ENCODE measurements at places on chromosomes 4 and X.

- H3K27me3 ChIP-seq, result no peaks in the 10 kb centered on the region
- no peak overlapping the region for H3K27ac ChIP-seq
- H3K36me3 ChIP-seq, result no peaks in the 10 kb centered on the region
- no peak for DNase-seq
- H3K4me1 ChIP-seq, result no peaks in the 10 kb centered on the region
These were observed 107.0 kb downstream of the REPS2 start for GRCh38 chrX:17053502-17053901.

DNA sequence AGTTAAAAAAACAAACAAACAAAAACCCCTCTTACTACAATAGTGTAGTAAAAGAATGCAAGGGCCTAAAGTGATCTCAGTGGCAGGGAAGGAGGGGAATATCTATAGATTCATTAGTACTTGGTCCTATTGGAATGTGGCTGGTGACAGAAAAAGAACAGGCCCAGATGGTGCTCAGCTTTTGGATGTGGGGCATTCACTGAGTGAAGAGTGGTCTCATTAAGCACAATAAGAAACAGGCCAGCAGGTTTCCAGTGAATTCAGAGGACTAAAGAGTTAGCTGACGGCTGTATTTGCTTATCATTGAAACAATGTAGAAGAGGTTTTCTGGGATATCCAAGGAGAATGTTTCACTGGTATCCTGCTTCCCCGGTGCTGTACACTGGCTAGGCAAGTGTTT lies 243.8 kb upstream of the HHIP start:
- no peaks in the 10 kb centered on the region for H3K27me3 ChIP-seq
- H3K36me3 ChIP-seq, result no peaks in the 10 kb centered on the region
- no peaks in the 10 kb centered on the region for H3K4me1 ChIP-seq

- no peak for DNase-seq
- H3K27ac ChIP-seq, result no peak overlapping the region
- no peaks in the 10 kb centered on the region for H3K4me1 ChIP-seq
These were observed 558.9 kb upstream of the TENM3 start for GRCh38 chr4:181684310-181684709.

GRCh38 chrX:1164322-1165288 lies 47.8 kb downstream of the CRLF2 start:
- no peak overlapping the region for H3K27ac ChIP-seq
- no peak for DNase-seq
- H3K27me3 ChIP-seq, result peaks cover 7% of the 10 kb centered on the region
- H3K36me3 ChIP-seq, result peaks cover 4% of the 10 kb centered on the region
- peaks cover 10% of the 10 kb centered on the region for H3K4me1 ChIP-seq
- no peak overlapping the region for H3K4me3 ChIP-seq

DNA sequence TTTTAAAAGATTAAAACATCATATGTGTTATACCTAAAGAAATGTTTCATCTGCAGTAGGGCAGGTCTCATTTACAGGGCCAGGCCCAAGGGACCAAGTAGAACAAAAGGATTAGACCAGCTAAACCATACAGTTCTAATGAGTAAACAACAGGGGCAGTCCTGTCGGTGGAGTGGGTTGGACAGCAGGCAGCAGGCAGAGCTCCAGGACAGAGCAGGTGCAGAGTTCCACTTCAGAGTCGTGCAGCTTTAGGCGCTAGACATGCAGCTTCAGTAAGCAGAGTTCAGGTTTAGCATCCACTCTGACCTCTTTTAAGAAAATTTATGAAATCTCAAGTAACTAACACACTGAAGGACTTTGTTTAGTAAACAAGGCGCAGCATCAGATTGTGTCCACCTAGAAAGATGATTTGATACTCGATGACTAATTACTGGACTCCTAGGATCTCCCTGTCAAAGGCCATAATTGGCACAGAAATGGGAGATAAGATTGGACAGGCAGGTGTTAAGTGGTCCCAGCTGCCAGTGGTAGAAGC lies 487.7 kb upstream of the INTU start:
- DNase-seq, result no peak
- H3K4me3 ChIP-seq, result no peak overlapping the region
- no peaks in the 10 kb centered on the region for H3K36me3 ChIP-seq
- no peaks in the 10 kb centered on the region for H3K27me3 ChIP-seq
- no peaks in the 10 kb centered on the region for H3K4me1 ChIP-seq
- no peak overlapping the region for H3K27ac ChIP-seq

GRCh38 chr4:102663073-102663472 lies 97.7 kb downstream of the MANBA start:
- H3K27ac ChIP-seq, result no peak overlapping the region
- H3K27me3 ChIP-seq, result no peaks in the 10 kb centered on the region

DNA sequence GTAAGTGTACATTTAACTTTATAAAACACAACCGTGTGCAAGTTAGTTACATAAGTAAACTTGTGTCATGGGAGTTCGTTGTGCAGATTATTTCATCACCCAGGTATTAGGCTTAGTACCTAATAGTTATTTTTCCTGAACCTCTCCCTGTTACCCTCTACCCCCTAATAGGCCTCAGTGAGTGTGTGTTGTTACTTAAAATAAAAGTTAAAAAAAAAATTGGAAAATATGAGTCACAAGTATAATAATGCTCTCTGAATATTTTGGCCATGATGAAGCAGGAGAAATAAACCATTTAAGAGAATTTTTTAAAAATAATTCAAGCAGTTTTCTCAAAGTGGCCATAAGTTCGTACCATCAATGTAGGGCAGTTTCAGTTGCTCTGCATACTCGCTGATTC lies 105.1 kb upstream of the GRID2 start:
- no peaks in the 10 kb centered on the region for H3K4me1 ChIP-seq
- H3K36me3 ChIP-seq, result no peaks in the 10 kb centered on the region
- no peak for DNase-seq
- no peak overlapping the region for H3K4me3 ChIP-seq

- peak overlapping the region; percentile 98 for H3K27ac ChIP-seq
- H3K27me3 ChIP-seq, result no peaks in the 10 kb centered on the region
- peaks cover 86% of the 10 kb centered on the region for H3K36me3 ChIP-seq
These were observed 52.0 kb downstream of the IRF2 start for GRCh38 chr4:184422378-184422777.

DNA sequence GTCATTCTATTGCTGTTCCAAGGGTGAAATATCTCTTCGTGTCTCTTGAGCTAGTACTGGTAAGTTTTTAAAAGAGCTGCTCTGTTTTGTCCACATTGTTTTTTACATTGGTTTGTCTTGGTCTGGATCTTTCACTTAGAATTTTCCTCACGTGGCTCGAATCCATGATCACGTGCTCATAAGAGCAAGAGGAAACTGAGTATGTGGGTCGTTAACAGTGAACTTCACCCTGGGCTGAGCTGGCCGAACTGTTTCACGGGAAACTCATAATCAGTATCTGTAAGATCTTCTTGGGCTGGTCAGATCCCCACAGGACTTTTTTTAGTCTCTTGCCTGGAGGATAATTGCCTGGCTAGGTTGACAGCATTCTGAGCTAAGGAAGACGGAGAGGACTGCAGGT lies 77.8 kb upstream of the HELT start:
- DNase-seq, result no peak
- H3K27ac ChIP-seq, result no peak overlapping the region
- no peaks in the 10 kb centered on the region for H3K36me3 ChIP-seq

DNA sequence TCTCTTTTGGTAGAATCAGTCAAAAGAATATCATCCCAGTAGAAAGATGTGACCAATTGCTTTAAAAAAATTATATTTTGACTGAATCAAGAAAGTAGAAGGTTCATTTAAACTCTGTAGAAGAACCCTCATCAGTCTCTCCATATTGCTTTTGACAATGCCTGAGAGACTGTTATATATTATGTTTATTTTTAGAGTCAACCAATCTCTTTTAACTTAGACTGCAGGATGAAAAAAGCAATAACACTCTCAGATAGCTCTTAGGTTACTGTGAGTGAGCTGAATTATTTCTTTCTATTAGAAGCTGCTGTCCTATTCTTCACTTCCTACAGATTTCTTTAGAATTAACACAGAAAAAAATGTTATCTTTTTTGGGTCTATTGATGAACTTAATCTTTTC lies 38.1 kb downstream of the GALNTL6 start:
- H3K27ac ChIP-seq, result no peak overlapping the region
- H3K4me1 ChIP-seq, result no peaks in the 10 kb centered on the region
- no peaks in the 10 kb centered on the region for H3K27me3 ChIP-seq
- no peak for DNase-seq

GRCh38 chr4:21780148-21780547 lies 168.4 kb downstream of the KCNIP4 start:
- H3K36me3 ChIP-seq, result no peaks in the 10 kb centered on the region
- no peak overlapping the region for H3K27ac ChIP-seq
- no peaks in the 10 kb centered on the region for H3K4me1 ChIP-seq

GRCh38 chr4:145843148-145843547 lies 95.5 kb downstream of the ZNF827 start:
- no peaks in the 10 kb centered on the region for H3K27me3 ChIP-seq
- no peak overlapping the region for H3K27ac ChIP-seq
- peaks cover 27% of the 10 kb centered on the region for H3K4me1 ChIP-seq
- no peak overlapping the region for H3K4me3 ChIP-seq
- no peak for DNase-seq

DNA sequence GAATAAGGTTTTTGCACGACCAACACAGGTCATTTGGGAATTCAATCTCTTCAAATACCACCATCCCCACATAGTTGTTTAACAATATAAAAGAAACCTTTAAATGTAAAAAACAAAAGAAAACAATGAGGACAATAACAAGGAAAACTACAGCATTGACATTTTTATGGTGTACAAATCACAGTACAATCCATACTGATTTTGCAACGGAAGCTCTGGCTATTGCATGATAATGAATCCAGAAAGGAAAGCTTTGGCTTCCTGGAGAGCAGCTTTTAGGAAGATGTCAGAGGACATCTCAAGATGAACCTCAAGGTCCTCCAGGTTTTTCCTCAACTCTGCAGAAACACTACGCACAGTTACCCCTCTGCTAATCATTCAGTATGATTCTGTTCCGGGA lies 111.5 kb upstream of the MYOZ2 start:
- no peak overlapping the region for H3K27ac ChIP-seq
- no peaks in the 10 kb centered on the region for H3K36me3 ChIP-seq
- H3K4me3 ChIP-seq, result no peak overlapping the region
- no peaks in the 10 kb centered on the region for H3K4me1 ChIP-seq
- no peak for DNase-seq

DNA sequence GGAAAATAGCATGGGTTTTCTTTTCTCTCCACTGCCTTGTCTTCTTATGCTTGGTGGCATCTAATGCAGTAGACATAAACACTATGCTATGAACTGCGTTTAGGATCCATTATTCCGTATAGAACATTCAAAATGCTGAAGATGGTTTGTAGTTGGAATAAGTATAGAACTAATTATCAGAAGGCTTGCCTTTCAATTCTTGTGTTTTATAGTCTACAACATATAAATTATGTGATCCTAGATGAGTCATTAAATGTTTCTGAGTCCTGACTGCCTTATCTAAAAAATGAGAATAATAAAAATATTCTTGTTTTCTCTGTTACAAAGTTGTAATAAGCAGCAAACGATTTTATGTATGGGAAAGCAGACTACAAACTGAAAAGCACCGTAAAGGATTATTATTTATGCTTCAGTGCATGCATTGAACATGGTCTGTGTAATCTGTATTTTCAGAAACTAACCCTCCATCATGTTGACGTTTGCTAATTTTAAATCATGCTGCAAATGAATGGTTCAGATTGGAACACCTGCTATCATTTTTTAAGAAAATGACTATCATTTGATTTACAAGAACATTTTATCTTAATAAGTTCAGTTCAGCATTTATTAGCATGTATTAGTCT lies 335.9 kb upstream of the AADAT start:
- H3K27me3 ChIP-seq, result no peaks in the 10 kb centered on the region

- no peaks in the 10 kb centered on the region for H3K27me3 ChIP-seq
- H3K4me1 ChIP-seq, result no peaks in the 10 kb centered on the region
- no peak for DNase-seq
- no peak overlapping the region for H3K27ac ChIP-seq
- H3K4me3 ChIP-seq, result no peak overlapping the region
- no peaks in the 10 kb centered on the region for H3K36me3 ChIP-seq
These were observed 119.2 kb upstream of the VCX3B start for GRCh38 chrX:8345473-8345872.

DNA sequence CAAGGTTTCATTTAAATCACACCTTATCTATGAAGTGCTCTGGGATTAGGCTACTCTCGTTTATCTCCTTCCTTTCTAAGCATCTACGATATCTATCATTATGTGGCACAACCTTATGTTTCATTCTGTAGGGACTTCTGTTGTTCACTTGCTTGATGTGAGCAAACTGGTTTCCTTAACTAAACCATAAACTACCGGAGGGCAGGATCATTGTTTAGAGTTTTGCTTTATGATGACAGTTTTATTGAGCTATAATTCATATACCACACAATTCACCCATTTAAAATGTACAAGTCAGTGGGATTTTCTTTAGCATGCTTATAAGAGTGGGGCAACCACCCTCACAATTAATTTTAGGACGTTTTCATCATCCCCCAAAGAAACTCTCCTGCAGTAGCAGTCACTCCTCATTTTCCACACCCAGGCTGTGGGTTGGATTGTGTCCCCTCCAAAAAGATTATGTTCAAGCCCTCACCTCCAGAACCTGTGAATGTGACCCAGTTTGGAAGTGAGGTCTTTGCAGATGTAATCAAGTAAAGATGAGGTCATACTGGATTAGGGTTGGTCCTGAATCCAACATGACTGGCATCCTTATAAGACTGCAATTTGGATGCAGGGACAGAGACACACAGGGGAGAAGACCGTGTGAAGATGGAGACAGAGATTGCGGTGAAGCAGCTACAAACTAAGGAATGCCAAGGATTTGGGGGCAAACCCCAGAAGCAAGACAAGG lies 42.1 kb upstream of the SH3RF1 start:
- no peak overlapping the region for H3K4me3 ChIP-seq
- peaks cover 9% of the 10 kb centered on the region for H3K27me3 ChIP-seq
- no peak for DNase-seq
- H3K4me1 ChIP-seq, result no peaks in the 10 kb centered on the region
- no peak overlapping the region for H3K27ac ChIP-seq
